A172 (cell line): ENCODE measurements at places on chromosomes 13 and 19.

DNA sequence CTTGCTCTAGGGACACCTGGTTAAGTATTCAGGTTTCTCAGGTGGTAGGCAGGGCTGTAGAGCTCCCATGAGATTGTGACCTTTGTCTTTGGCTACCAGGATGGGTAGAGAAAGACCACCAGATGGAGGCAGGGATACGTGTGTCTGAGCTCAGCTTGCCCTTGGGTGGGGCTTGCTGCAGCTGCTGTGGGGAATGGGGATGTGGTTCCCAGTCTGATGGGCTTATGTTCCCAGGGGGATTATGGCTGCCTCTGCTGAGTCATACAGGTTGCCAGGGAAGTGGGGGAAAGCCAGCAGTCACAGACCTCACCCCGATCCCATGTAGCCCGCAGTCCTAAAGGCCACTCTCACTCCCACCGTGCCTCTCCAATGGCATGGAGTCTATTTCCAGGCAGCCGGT is 659.9 kb upstream of the KLF12 start:
- peak; percentile 13 for DNase-seq

GRCh38 chr13:110450941-110451730 is 110.4 kb downstream of the RAB20 start:
- DNase-seq, result no peak

DNA sequence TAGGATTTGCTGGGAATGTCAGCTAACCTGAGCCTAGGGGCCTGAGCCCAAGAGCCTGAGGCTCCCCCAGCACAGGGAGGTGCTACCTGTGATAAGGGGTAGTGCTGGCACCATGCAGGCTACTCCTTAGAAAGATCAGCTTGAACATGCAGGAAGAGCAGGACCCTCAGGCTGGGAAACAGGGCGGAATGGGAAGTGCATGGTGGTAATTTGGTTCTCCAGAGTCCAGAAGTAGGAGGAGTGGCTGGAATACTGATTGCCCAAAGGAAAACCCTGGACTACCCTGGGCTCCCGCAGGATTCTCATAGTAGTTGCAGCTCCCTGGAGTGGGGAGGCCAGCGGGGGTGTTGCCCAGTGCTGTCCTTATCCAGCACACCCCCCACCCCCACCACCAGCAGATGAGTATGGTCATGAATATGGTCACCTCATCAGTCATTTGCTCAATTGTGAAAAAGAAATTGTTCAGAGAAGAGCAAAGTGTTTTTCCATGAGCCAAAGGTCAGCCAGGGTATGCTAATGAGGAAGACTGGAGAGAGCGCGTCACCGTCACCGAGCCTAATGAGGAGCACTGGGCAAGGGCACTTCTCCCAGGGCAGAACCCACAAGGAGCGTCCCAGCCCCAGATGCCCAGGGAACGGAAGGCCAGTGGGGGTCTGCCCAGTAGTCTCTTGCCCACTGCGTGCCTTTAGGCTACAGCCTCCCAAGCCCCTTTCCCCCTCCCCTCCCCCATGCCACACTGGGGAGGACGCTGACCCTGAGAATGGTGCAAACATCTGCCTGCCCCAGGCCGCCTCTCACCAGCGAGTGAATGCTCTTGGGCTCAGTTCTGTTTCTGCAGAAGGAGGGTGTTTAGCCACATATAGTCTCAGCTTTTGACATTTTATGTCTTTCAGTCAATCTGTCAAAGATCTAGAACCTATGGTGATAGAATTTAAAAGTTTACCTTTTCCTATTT is 5.3 kb downstream of the SLC25A15 start:
- DNase-seq, result no peak

DNA sequence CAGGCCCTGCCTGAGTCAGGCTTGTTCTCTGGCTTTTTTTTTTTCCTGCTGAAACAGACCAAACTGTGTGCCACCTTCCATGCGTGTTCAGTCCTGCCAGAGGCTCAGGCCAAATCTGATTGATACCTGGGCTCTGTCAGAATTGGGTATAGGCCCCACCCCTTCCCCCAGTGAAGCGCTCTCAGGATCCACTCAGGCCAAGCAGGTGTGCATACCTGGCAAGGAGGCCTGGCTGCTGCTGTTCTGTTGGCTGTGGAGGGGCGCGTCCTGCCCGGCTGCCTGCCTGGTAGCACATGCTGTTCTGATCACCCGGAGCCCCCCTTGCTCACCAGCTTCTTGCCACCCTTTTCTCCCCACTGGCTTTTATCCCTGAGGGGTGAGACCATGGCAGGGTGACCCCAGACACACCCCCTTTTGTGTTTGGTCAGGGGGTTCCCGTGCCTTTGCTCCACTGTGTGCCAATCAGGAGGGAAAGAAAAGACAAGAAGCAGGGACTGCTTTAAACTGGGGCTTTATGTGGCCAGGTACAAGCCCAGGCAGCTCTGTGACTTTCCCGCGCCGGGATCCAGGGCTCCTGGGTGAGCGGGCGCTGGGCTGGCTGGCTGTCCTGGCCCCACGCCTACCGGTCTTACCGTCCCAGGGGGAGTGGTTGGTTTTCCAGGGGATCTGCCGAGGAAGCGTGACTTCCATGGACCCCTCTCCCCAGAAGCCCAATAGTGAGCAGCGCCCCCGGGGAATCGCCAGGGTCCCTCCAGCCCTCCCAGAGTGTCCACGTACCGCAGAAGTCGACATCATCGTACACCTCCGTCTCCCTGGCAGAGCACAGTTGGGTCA is 12.7 kb downstream of the PRAM1 start:
- DNase-seq, result no peak

- no peak for DNase-seq
These were observed 1.9 kb upstream of the FAM174C start for GRCh38 chr19:1273263-1274041.

DNA sequence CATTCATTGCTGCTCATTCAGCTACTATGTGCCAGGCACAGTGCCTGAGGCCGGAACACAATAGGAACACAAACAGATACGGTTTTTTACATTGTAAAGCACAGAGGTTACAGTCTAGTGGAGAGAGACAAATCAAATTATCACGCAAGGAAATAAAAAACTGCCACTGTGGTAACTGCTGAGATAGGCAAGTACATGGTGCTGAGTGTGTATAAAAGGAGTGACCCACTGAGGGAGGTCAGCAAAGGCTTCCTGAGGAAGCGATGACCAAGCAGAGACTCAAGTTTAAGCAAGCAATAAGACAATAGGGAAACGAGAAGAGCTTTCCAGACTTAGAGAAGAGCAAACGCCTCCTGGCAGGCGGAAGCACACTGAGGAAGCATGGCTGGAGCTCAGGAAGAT is 56.4 kb downstream of the NUFIP1 start:
- DNase-seq, result peak; percentile 38

DNA sequence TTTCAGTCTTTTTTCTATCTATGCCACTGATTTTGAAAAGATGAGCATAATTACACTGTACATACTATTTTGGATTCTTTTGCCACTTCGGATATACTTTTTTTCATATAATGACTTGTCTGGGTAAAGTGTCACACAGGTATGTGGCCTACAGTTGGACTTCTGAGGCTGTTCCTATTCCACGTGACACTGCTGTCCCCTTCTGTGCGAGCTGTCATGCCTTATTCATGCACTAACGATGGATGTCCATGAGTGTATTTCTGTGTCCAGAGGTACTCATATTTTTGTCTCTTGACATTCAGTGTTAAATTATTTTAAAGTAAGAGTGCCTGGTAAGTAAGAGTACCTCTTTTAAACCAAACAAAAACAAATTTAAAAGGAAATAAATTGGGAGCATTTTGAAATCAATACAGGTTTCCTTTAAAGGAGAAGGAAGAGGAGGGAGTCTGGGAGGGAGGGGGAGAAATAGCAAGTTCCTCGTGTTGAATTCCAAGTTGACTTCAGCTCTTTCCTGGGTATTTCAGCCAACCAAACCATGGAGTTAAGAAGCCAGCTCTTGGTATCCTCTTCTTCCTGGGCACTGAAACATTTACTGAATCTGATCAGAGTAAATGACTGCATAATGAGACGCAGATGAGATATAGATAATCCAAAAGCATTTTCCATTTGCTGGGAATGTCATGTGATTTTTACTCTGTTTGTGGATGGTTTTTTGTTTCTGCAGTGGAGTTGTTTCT is 61.3 kb downstream of the TNFRSF19 start:
- no peak for DNase-seq

DNA sequence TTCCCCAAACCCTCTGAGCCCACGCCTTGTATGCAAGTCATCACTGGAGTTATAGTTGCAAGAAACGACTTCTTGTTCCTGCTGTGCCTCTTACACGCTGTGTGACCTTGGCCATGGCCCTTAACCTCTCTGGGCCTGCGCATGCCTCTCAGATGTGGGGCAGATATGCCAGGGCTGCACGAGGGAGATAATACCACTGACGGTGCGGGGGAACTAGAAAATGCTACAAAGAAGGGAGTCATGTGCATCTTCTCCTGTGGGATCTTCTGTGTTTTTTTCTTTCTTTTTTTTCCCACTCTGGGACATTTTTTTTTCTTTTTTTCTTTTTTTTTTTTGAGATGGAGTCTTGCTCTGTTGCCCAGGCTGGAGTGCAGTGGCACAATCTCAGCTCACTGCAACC is 4.3 kb upstream of the SAMD1 start:
- DNase-seq, result no peak

- no peak for DNase-seq
These were observed 2860.6 kb upstream of the PCDH20 start for GRCh38 chr13:64276232-64276631.

DNA sequence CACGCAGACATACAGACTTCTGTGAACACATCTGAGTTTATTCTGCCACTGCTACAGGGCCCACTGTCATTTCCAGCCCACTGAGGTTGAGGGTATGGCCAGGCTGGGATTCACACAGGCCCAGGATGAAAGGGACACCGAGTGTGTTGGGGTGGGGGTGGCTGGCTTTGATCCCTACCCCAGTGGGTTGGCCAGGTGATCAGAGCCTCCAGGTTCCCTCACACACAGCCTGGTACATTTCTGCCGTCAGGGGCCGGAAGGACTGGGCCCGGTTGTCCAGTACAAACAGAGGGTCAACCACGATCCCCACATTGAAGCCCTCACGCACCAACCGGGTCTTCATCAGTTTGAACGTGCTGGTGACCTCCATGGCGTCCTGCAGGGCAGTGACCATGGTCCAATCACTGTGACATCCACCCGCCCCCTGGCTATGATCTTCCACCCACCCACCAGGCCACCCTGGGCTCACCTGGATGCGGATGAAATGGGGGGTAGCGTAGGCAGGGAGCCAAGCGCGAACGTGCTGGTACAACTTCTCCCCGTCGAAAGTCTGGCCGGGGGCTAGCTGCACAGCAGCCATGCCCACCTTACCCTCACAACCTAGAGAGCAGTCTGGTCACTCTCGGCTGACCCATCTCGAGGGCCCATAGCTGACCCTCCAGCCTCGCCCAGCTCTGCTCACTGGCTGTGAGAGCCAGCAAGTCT is 13.3 kb downstream of the SLC27A5 start:
- no peak for DNase-seq

GRCh38 chr13:110593430-110594130 is 21.8 kb upstream of the NAXD start:
- DNase-seq, result peak; percentile 72

DNA sequence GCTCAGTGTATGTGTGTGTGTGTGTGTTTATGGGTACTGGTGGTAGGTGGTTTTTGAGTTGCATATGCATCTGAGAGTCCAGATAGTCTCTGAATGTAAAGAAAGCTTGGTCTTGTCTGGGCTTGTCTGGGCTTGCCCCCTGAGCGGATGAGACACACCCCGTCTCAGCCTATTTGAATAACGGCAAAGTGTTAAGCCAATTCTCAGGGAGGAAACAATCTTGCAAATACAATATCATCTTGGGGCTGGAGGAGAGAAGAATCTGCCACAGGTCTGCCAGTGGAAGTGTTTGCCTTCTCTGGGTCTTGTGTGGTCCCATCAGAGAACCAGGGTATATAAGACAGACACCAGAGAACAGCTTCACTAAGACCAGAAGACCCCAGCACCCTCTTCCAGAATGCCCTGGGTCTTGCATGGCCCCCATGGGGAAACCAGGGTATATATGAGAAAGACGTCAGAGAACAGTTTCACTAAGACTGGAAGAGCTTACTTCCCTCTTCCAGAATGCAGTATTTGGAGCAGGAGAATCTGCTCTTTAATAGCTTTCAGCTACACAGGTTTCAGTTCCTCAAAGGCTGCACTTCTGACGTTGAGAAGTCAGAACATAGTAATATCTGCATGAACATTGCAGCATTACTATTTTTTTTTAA is 13.3 kb downstream of the CD70 start:
- DNase-seq, result no peak

DNA sequence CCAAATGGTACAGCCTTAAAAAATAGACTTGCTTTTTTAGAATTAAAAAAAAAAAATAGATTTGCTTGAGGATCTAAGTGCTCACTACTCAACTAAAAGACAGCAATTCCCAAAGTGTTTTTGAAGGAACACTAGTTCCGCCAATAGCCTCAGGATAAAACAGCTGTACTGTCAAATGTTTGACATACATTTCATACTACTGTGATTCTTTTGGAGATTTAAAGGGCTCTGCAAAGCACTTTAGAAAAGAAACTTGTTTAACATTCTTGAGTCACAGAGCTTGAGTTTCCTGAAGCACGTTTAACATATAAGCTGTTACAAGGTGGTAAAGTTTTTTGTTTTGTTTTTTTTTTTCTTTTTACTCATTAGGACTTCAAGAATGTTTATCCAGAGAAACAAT is 23.1 kb upstream of the KLF5 start:
- DNase-seq, result no peak

- DNase-seq, result no peak
These were observed 12.8 kb downstream of the N4BP2L2 start for GRCh38 chr13:32525766-32526165.

- no peak for DNase-seq
These were observed 25.3 kb upstream of the ZNF14 start for GRCh38 chr19:19758164-19758563.

- no peak for DNase-seq
These were observed 3.5 kb upstream of the SPACA4 start for GRCh38 chr19:48603001-48603400.

GRCh38 chr19:34430738-34431625 is 2.8 kb downstream of the UBA2 start:
- DNase-seq, result peak; percentile 55

DNA sequence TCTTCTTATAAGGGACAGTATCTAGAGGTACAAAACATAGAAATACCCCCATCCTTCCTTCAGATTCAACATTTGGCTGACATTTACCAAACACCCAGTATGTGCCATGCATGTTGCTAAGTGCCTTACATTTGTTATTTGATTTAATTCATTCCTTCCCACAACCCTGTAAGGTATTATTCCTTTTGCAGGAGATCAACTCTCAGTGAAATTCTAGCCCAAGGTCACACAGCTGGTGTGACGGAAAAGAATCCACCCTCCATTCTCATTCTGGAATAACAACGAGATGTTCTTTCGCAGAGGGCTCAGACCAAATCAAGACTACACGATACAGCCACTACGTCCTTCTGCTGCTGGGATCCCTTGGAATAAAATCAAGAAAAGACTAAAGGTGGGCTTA is 67.8 kb downstream of the C13orf42 start:
- no peak for DNase-seq

DNA sequence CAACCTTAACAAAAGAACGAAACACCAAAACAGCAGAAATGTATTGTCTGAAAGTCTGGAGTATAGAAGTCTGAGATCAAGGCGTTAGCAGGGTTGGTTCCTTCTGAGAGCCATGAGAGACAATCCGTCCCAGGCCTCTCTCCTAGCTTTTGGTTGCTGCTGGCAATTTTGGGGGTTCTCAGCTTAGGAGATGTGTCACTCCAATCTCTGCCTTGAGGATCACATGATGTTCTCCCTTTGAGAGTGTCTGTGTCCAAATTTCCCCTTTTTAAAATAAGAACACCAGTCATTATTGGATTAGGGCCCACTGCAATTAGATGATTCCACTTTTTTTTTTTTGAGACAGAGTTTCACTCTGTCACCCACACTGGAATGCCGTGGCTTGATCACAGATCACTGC is 10.1 kb downstream of the KCNN1 start:
- no peak for DNase-seq
